CD4-positive, CD25-positive, alpha-beta regulatory T cell (primary cell): ENCODE measurements at places on chromosomes 5 and 9. TPM values are rescaled to one million over a fixed set of nuclear protein-coding genes. Genes with fewer than 3 reads are reported as not detected.

DNA sequence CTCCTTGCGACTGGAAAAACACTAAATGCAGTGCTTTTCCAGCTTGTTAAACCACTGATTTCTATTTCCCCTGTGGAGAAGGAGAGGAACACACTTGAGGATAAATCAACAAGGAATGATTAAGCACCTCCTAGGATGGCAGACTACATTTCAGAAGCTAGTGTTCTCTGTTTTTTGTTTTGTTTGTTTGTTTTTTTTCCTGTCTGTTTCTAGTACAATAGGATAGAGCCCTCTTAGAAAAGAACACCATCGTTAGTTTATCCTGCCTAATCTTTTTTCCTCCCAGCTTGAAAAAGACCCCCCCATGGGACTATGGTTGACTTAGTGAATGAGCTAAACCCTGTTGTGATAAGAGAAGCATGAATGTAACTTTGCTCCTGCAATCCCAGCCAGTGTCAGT lies 3.9 kb upstream of the TAL2 start:
- no peak for DNase-seq

DNA sequence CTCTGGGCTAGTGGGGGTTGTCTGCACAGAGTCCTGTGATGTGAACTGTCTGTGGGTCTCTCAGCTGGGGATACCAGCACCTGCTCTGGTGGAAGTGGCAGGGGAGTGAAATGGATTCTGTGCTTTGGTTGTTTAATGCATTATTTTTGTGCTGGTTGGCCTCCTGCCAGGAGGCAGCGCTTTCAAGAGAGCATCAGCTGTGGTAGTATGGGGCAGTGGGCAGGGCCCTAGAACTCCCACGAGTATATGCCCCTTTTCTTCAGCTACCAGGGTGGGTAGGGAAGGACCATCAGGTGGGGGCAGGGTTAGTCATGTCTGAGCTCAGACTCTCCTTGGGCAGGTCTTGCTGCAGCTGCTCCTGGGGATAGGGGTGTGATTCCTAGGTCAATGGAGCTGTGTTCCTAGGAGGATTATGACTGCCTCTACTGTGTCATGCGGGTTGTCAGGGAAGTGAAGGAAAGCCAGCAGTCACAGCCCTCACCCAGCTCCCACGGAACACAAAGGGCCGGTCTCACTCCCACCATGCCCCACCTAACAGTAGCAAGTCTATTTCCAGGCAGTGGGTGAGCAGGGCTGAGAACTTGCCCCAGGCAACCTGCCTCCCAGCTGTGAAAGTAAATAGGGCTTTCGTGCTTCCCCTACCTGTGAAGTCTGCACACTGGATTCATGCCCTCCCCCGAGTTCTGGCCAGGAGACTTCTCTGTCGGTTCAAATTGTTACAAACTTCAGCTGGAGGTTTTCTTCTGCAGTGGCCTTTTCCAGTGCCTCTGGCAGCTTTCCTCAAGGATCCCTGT lies 25.7 kb upstream of the FAM81B start:
- DNase-seq = no peak

GRCh38 chr5:160260881-160261815 lies 31.8 kb downstream of the FABP6 start:
- no peak for DNase-seq

Gene CBY3
- not detected for total RNA-seq

Gene IER5L
- total RNA-seq = 2.7 TPM

Gene PRLR
- total RNA-seq = not detected
